ENCODE measurements at places on chromosomes 2 and 18.

GRCh38 chr18:76446321-76447257 lies 48.5 kb downstream of the ZNF516 start:
- DNase-seq = no peak

DNA sequence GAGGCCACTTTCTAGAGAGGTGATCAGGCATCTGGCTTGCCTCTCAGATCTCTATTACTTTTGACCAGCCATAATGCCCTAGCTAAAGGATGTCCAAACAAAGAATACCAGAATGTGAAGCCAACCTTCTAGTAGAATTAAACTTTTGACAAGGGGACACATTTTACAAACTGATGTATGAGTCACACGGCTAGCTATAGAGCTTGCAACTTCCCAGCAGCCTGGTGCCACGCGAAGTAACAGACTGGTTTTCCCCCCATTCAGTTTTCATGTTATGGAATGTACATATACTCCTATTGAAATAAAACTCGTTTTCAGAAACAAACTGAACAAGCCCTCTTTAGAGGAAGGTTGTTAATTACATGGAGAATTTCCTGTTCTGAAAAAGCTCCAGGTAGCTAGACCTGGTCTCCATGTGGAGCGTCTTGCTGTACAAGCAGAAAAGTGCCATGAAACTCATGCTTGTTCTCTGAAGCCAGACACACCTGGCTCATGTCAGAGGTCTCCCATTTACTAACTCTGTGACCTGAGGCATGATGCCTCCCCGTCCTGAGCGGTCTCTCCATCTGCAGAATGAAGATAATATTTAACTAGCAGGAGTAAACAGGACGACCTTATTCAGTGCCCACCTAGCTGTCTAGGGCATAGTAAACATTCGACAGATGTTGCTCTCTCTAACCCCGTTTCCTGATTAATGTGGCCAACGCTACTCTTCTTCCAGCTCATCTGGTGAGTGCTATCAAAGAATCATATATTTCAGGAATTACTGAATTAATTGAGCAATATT lies 81.5 kb upstream of the MAP3K20 start:
- no peak for DNase-seq

DNA sequence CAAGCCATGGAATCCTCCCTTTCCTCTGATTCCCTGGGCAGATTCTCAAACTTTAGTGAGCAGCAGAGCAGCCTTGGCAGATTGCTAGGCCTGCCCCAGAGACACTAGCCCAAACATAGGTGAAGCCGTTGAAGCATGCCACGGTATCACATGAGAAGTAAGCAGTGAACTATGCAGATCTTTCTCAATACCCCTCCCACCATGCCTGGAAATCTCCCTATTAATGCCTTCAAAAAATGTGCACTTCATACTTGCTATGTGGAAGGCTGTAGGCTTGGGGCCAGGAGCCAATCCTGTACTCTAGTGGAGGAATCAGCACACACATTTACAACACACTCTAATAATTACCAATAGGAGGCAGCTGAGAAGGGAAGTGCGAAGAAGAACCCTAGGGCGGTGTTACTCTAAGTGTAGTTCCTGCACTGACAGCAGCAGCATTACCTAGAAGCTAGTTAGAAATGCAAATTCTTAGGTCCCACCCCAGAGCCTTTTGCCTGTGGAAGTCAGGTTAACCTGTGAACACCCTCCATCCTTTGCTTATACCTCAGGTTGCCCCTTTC lies 305.1 kb upstream of the SPRED2 start:
- no peak for DNase-seq

GRCh38 chr2:199962203-199962602 lies 6.8 kb downstream of the MAIP1 start:
- no peak for DNase-seq

- DNase-seq = no peak
These were observed 141.1 kb downstream of the RBMS1 start for GRCh38 chr2:160352500-160352899.

- DNase-seq = no peak
These were observed 557.2 kb downstream of the CPS1 start for GRCh38 chr2:211113334-211114175.

- DNase-seq = no peak
These were observed 18.1 kb downstream of the CCNYL1 start for GRCh38 chr2:207729465-207729998.

Measured in GF-D8 (cell line).